Stimulated activated CD4-positive, alpha-beta T cell treated with anti-CD3 and anti-CD28 coated beads, TNF-alpha, amount 100 ng/mL, for 48 hours (primary cell): ENCODE measurements at places on chromosomes 16 and 17.

DNA sequence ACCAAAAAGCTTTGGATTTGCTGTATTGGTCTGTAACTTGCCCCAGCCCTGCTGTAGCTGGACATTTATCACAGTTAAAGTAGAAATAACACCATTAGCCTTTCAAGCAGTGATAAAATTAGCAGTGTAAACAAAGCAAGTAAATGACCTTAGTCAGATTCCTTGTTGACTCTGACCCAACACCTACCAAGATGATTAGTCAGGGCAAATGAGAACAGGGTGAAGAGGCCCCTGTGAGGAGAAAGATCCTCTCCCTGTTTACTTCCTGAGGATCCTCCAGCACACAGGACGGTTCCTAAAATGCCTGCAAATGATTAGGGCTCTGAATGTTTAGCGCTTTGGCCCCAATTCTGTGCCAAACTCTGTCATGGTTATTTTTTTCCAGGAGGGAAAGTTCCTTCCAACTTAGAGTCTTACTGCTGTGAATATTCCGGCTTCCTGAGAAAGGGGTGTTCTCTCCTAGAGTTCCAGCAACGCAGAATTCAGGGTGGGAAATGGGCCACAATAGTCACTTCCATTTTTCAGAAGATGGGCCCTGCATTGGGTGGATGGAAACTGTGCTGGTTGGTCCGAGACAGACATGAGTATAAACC is 259.0 kb upstream of the MYOCD start:
- no peak for DNase-seq

- no peak for DNase-seq
These were observed 41.7 kb downstream of the EFCAB5 start for GRCh38 chr17:29982991-29983653.

DNA sequence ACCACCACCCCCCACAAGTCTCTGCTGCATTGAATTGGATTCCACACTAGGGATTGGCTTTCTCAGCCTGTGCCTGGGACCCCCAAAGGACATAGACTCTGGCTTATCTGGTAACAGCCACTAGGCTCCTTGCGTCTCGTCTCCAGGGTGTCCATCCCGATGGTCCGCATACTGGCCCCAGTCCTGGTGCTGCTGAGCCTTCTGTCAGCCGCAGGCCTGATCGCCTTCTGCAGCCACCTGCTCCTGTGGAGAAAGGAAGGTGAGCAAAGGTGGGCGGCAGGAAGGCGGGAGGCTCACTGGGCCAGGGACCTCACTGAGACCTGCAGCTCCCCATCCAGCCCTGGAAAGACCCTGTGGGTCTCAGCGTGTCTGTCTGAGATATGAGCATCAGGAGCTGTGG is 8.1 kb downstream of the CD300LG start:
- no peak for DNase-seq

- DNase-seq: no peak
These were observed 9.5 kb upstream of the DHRS13 start for GRCh38 chr17:28912281-28912937.

- no peak for DNase-seq
These were observed 147.8 kb downstream of the MSI2 start for GRCh38 chr17:57404073-57404472.

DNA sequence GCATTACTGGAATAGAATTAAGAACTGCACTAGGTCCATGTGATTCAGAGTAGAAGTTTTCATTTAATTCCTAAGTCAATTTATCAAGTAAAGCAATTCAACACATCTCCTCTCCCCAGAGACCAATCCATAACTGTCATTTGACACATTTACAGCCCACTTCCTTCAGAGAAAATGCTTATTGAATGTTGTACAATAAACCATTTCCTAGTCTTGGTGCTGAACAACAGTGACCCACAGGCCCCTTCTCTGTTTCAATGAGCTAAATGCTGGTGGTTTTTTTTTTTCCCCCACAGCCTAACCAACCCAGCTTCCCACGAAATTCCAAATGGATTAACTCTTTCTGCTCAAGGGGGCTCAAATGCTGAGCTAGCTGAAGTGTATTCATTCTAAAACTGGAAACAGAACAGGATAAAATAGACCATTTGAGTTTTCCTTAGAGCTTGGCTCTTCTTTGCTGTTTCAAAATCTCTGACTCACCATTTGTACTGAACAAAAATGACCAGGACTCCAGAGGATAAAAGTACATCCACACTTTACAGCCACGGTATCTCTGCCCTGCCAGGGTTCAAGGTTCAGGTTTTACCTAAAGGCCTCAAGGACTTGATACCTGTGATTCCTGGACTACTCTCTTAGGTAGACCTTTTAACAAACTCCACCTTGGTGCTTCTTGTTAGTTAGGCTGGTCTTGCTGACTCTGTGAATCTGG is 62.3 kb downstream of the TMEM100 start:
- DNase-seq: no peak

GRCh38 chr16:55842369-55843104 is 9.6 kb upstream of the CES1 start:
- peak; percentile 2 for DNase-seq

DNA sequence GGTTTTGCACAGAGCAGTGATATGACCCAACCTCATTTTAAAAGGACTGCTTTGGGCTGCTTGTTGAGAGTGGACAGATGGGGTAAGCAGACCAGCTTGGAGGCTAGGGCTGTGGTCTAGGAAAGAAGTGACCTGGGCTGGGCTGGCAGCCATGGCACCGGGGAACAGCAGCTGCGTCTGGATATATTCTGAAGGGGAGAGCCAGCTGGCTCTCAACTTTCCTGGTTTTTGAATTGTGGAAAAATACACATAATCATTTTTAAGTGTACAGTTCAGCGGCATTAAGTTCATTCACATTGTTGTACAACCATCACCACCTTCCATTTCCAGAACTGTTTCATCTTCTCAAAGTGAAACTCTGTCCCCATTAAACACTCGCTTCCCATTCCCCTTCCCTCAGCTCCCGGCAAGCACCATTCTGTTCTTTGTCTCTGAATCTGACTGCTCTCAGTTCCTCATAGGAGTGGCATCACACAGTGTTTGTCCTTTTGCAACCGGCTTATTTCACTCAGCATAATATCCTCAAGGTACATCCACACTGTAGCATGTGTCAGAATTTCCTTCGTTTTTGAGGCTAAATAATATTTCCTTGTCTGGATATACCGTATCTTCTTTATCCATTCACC is 113.2 kb downstream of the SPECC1 start:
- DNase-seq: no peak

DNA sequence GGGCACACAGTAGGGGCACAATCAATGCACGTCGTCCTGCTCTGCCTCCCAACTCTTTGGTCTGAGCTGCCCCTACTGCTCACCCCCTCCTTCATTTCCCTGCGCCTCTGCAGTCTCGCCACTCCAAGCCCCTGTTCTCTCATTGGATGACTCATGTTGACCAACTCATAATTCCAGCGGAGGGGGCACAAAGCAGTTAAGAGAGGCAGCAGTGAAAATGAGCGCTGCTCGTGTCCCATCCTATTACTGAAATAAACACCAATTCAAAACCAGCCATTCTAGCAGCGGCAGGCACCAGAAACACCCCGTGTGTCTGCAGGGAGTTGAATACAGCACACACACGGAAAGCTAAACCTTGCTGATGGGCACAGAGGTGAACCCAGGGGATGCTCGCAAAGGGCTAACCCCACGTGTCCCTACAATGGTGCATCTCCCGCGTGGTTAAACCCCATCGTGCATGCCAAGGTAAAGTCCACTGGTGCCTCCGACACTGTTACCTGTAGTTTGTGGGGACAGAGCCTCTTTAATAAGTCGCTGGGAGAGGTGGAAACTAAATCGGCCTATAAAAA is 310.4 kb downstream of the XYLT1 start:
- no peak for DNase-seq

GRCh38 chr16:81841722-81842121 is 62.6 kb downstream of the PLCG2 start:
- no peak for DNase-seq

GRCh38 chr16:64580558-64580957 is 541.3 kb downstream of the CDH11 start:
- no peak for DNase-seq

GRCh38 chr16:74226338-74226954 is 70.2 kb upstream of the PSMD7 start:
- DNase-seq: no peak

- no peak for DNase-seq
These were observed 3.3 kb upstream of the CCDC57 start for GRCh38 chr17:82215972-82216300.

- no peak for DNase-seq
These were observed 410.5 kb downstream of the WWOX start for GRCh38 chr16:78509965-78510364.

DNA sequence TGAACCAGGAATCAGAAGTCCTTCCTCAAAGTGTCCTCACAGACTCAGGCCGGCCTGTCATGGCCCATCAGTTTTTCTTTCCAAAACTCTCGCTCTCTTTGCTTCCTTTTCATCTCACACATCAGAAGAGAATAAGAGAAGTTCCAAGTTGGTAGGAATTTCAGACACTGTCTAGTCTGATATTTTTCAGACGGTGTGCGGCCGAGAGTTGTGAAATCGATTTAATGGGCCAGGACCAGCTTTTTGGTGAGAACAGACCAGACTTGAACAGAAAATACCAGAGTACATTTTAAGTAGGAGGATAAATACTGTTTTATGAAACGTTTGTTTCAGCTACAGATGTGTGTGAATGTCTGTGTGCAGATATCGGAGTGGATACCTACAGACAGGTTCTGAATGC is 24.8 kb upstream of the RCVRN start:
- DNase-seq: no peak

- DNase-seq: no peak
These were observed 68.0 kb downstream of the MED13 start for GRCh38 chr17:61996916-61997605.

GRCh38 chr16:8958344-8959167 is 5.2 kb downstream of the USP7 start:
- DNase-seq: no peak

DNA sequence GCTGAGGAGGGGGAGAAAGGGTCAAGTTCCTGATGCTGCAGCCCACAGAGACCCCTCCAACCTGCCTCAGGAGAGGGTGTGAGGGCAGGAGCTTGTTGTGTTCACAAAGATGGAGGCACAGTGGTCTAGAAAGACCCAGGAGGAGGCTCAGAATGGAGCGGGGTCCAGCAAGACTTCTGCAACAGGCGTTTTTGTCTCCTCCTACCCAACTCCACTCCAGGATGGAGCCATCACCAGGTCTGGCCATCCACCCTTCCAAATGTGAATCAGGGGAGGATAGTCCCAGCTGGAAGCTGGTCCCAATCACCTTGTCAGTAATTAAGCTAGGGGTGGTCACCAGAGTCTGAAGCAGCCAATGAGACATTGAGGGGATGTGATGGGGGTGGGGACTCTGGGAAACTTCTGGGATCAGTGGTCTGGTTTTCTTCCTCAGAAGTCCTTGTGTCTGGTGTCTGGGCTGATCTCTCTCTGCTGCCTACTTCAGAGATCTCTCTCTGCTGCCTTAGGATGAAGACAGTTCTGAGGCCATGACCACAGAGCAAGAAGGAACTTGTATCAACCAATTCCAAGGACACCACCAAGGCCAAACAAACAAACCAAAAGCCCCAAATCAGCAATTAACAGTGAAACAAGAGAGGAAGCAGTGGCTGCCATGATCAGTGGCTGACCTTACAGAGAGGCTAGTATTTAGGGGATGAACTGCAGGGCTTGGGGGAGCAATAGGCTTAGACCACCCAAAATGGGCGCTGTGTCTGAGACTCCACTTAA is 14.5 kb downstream of the CD300LB start:
- DNase-seq: no peak
